Stimulated activated memory B cell treated with anti-CD40 and anti-IgM and Interleukin-4, amounts not matched to agents 10 μg/mL and 1 μg/mL and 100 μg/mL, for 72 hours (primary cell): ENCODE measurements at places on chromosomes 12 and 14.

DNA sequence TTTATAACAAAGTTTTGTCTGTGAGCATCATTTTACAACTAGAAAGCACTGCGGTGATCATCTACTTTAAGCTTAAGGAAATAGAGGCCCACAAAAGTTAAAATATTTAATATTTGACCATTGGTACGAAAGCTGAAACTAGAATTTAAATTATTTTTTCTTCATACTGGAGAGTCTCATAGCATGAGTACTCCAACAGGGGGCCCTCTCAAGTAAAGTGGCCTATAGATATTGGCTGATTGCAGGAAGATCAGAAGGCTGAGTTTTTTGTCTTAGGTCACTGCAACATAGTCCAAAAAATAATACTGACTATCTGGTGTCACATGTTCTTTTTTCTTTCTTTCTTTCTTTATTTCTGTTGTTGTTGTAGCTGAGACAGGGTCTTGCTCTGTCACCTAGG is 75.3 kb upstream of the ZDHHC17 start:
- H3K4me1 ChIP-seq, result no peaks in the 10 kb centered on the region
- no peak for ATAC-seq
- no peaks in the 10 kb centered on the region for H3K36me3 ChIP-seq
- H3K27me3 ChIP-seq, result no peaks in the 10 kb centered on the region
- H3K27ac ChIP-seq, result no peak overlapping the region
- H3K4me3 ChIP-seq, result no peak overlapping the region

DNA sequence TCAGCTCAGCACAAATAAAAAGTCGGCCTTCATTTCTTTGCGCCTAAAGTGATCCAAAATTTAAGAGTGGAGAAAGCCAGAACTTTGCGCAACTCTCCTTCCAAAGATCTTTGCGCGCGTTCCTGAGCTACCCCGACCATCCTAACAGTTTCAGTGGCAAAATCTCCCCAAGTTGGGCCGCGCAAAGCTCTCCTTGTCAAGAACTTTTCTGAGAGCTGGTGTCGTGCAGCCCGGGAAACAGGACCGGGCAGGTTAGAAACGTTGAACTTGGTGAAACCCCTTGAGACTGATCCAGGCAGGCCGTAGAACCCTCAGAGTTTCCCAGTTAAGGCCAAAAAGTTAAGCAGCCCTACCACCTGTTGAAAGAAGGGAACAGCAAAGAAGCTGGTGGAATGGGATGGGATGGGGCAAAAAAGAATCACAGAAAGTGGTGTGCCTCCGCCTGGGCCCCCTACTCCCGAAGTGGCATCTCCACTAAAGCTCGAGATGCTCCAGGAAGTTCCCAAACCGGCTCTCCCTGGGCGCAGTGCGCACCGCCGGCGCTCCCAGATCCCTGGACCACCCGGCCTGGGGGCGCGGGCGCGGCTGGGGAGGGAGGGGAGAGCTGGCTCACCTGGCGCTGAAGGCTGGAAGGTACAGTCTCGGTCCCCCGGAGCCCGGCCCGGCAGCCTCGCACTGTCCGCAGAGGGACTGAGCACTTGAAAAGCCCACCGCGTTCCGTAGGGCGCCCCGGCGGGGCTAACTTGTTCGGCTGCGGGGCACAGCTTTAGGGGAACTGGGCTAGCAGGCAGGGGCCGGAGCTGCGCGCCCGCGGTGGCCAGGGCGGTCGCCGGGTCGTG is 768 bp downstream of the DBX2 start:
- no peaks in the 10 kb centered on the region for H3K4me1 ChIP-seq
- H3K27ac ChIP-seq, result no peak overlapping the region
- no peak overlapping the region for H3K4me3 ChIP-seq
- no peak for ATAC-seq

DNA sequence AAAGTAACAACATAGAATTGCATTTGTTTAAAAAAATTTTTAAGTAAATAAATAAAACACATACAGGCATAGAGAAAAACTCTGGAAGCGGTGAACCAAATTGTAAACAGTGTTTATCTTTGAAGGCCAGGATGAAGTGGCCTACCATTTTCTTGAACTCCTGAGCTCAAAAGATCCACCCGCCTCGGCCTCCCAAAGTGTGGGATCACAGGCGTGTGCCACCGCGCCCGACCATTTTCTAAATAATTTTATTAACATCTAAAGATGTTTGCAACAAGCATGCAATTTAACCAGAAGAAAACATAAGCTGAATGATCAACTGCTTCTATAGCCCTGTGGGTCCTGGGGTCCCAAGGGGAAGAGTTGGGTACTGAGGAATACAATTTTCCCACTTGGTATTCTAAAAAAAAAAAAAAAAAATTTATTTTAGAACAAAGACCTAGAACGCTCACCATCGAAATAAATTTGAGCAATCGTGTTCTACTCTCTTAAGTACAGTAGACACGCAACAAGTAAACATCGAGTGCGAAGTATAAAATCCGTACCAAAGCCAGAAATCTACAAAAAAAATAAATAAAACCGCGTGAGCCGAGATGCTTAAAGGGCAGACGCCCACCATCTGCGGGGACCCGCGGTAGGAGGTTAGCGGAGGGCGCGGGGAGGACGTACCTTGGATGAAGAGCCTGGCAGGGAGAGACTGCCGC is 484 bp downstream of the MIS18BP1 start:
- peak overlapping the region; percentile 93 for H3K4me3 ChIP-seq
- peak overlapping the region; percentile 94 for H3K27ac ChIP-seq
- no peak for ATAC-seq
- no peaks in the 10 kb centered on the region for H3K27me3 ChIP-seq

- H3K4me1 ChIP-seq, result peaks cover 81% of the 10 kb centered on the region
- H3K4me3 ChIP-seq, result peak overlapping the region; percentile 83
- no peaks in the 10 kb centered on the region for H3K27me3 ChIP-seq
These were observed 5.2 kb downstream of the RHOF start for GRCh38 chr12:121788176-121788818.

DNA sequence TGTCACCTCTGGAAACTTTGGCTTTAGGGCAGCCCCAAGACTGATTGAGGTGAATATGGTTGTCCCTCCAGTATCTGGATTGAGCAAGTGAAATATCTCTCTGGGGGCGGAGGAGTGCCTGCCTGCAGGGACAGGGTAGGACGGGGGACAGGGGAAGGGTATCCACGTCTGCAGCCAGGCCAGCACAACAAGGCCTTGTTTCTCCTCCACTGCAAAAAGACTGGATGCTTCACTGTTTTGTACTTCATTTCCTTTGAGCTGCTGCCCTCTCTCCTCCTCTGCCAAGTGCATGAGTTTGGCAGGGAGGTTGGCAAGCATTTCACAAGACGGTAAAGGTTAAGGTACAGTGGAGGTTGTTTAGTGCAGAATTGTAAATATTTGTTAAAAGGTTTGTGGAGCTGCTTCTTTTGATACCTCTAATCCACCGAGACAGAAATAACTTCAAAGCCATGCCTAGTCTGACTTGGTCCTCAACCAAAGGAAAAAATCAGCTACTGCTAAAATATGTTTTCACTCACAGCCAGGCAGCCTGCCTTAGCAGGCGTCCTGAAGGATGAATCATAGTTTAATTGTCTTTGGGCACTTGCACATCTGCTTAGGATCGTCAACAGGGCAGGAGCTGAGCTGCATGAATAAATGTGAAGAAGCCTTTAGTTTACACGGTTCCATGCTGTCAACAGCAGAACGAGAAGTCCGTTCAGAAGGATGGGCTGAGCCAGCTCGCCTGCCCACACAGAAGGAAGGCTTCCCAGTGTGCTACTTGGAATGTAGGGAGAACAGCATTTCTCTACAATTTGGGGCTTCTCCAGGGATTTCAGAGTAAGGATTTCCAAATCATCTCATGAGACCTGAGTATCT is 269.7 kb downstream of the TTC6 start:
- no peaks in the 10 kb centered on the region for H3K27me3 ChIP-seq
- no peaks in the 10 kb centered on the region for H3K36me3 ChIP-seq
- no peaks in the 10 kb centered on the region for H3K4me1 ChIP-seq
- ATAC-seq, result no peak
- no peak overlapping the region for H3K4me3 ChIP-seq
- H3K27ac ChIP-seq, result no peak overlapping the region

- H3K27me3 ChIP-seq, result no peaks in the 10 kb centered on the region
- ATAC-seq, result no peak
- no peak overlapping the region for H3K4me3 ChIP-seq
- peak overlapping the region; percentile 94 for H3K27ac ChIP-seq
- peaks cover 56% of the 10 kb centered on the region for H3K4me1 ChIP-seq
These were observed 208.8 kb upstream of the EEA1 start for GRCh38 chr12:93137656-93138612.

DNA sequence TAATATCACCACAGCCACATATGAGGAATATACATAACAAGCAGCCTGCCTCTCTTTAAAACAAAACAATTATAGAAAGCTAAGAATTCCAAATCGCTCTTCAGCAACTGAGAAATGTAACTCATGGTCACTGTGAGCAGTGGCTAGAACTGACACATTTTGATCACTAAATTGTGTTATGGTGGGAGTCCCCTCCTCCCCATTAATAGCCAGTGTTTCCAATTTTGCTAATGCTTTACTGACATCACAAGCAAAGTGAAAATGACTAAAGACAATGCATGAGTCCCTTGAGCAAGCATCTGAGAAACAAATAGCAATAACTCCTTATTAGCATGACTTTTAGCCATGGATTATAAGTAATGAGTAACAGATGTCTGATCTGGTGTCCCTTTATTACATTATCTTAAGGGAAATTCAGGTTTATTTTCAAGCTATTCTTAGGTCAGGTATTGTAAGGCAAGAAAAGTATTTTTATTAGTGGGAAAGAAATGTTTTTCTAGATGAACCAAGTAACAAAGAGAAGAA is 148.3 kb downstream of the KCNH5 start:
- no peak overlapping the region for H3K4me3 ChIP-seq
- H3K27ac ChIP-seq, result no peak overlapping the region
- H3K36me3 ChIP-seq, result no peaks in the 10 kb centered on the region
- ATAC-seq, result no peak
- no peaks in the 10 kb centered on the region for H3K4me1 ChIP-seq

GRCh38 chr14:99601361-99601831 is 2.6 kb downstream of the CCDC85C start:
- no peak for ATAC-seq
- H3K27ac ChIP-seq, result no peak overlapping the region
- H3K27me3 ChIP-seq, result peaks cover 10% of the 10 kb centered on the region
- H3K4me1 ChIP-seq, result peaks cover 21% of the 10 kb centered on the region

DNA sequence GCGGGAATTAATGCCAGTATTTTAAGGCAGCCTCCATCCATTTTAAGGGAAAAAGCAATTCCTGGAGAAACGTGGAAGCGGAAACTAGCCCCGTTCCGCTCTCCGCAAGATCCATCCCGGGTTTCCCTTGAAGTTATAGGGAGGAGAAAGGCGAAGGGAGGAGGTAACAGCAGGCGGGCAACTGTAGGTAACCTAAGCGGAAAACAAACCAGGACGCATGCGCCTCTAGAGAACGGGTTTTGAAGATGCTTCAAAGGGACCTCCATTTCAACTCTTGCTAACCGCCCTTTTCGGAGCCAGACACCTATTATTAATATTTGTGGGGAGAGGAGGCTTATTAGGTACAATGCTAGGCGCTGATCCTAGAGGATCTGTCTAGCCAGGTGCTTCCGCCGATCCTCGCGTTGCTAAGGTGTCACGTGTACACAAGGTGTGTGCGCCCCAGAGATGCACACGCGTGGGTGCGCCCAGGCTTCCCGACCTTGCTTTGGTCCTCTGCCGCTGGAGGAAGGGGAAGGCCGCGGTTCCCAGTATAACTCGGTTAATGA is 6.2 kb downstream of the TBX5 start:
- H3K4me3 ChIP-seq, result no peak overlapping the region
- H3K4me1 ChIP-seq, result no peaks in the 10 kb centered on the region
- H3K36me3 ChIP-seq, result no peaks in the 10 kb centered on the region

DNA sequence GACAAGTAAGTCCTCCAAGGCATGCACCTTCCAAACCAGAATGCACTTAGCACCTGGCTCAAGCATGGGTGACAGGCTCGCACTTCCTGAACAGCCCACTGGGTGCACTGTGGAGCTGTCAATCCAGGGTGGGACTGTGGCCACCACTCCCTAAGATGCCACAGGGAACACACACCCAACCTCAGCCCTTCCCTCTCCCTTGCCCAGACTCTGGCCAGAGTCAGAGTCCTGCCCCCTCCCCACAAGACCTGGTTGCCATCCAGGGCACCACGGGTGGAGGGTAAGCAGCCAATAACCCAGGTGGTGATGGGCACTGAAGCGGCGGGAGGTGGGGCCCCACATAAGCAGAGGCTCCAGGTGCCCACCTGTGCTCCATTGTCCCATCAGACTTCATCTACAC is 160.6 kb downstream of the MYRFL start:
- no peaks in the 10 kb centered on the region for H3K4me1 ChIP-seq
- peak; percentile 31 for ATAC-seq
- H3K36me3 ChIP-seq, result no peaks in the 10 kb centered on the region
- H3K4me3 ChIP-seq, result no peak overlapping the region
- no peaks in the 10 kb centered on the region for H3K27me3 ChIP-seq
- H3K27ac ChIP-seq, result no peak overlapping the region

GRCh38 chr14:86039176-86039575 is 509.2 kb downstream of the FLRT2 start:
- no peaks in the 10 kb centered on the region for H3K36me3 ChIP-seq
- H3K4me3 ChIP-seq, result no peak overlapping the region
- H3K27me3 ChIP-seq, result no peaks in the 10 kb centered on the region
- no peaks in the 10 kb centered on the region for H3K4me1 ChIP-seq

DNA sequence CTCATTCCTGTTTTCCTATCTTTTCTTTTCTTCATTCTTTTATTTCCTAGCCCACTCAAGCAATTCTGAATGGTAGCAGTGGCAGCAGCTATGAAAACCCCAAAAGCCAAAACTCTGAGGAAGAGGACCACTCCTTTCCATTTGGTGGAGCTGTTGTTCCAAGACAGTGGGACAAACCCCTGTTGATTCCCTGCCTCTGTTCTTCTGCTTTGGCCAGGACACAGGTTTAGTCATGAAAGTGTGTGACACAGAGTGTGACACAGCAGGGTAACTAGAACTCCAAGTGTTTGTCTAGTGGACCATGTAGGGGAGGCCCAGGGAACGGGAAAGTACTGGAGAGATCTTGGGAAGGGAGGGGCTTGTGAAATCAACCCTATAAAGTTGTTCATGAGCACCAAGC is 71.1 kb downstream of the PTCSC3 start:
- no peaks in the 10 kb centered on the region for H3K36me3 ChIP-seq
- H3K4me3 ChIP-seq, result no peak overlapping the region
- no peaks in the 10 kb centered on the region for H3K4me1 ChIP-seq
- no peak overlapping the region for H3K27ac ChIP-seq

DNA sequence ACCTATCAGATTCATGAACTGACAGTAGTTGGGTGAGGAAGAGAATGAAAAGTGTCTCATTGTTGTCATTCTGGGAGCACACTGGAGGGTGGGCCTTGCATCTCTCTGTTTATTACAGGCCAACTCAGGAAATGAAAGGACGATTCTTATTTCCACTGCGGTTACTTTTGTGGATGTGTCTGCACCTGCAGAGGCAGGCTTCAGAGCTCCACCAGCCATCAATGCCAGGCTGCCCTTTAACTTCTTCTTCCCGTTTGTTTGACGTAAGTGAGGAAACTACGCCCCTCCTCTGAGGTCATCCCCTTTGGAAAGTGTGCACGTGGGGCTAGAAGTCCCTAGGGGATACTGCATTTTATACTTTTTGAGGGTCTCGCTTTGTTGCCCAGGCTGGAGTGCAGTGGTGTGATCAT is 33.7 kb downstream of the TCTN1 start:
- peak overlapping the region; percentile 36 for H3K4me3 ChIP-seq
- no peaks in the 10 kb centered on the region for H3K27me3 ChIP-seq
- peaks cover 88% of the 10 kb centered on the region for H3K4me1 ChIP-seq
- peaks cover 91% of the 10 kb centered on the region for H3K36me3 ChIP-seq
- H3K27ac ChIP-seq, result peak overlapping the region; percentile 95
- ATAC-seq, result peak; percentile 94

GRCh38 chr12:88469154-88469553 is 111.1 kb downstream of the KITLG start:
- no peak overlapping the region for H3K4me3 ChIP-seq
- H3K27me3 ChIP-seq, result no peaks in the 10 kb centered on the region
- H3K27ac ChIP-seq, result no peak overlapping the region
- H3K4me1 ChIP-seq, result no peaks in the 10 kb centered on the region
